Left ventricle myocardium inferior (tissue), 1 donor: ENCODE measurements at places on chromosomes 4 and X. TPM values are rescaled to one million over a fixed set of nuclear protein-coding genes. Genes with fewer than 3 reads are reported as not detected.

DNA sequence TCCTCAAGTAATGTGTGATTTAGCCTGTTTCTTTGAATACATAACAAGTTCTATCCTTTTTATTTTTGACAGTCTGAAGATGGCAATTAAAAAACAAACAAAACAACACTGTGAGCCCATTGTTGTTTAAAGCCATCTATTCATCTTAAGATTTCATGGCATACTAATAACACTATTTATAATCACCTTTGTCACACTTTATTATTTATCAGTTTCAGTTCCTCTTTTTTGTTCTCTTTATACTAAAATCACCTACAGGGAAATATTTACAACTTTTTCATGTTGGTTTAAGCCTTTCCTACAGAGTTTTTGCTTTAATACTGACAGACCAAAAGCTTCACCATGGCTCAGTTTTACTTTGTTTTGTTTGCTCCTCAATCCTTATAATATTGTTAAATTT lies 247.4 kb upstream of the CTSO start:
- no peak for DNase-seq

- peak; percentile 27 for DNase-seq
These were observed at the start of gene KCND1 for GRCh38 chrX:48971249-48972219. Gene KCND1 (minus strand): TSS chrX:48971844. CDS start chrX:48970271, 1,573 bp downstream.

DNA sequence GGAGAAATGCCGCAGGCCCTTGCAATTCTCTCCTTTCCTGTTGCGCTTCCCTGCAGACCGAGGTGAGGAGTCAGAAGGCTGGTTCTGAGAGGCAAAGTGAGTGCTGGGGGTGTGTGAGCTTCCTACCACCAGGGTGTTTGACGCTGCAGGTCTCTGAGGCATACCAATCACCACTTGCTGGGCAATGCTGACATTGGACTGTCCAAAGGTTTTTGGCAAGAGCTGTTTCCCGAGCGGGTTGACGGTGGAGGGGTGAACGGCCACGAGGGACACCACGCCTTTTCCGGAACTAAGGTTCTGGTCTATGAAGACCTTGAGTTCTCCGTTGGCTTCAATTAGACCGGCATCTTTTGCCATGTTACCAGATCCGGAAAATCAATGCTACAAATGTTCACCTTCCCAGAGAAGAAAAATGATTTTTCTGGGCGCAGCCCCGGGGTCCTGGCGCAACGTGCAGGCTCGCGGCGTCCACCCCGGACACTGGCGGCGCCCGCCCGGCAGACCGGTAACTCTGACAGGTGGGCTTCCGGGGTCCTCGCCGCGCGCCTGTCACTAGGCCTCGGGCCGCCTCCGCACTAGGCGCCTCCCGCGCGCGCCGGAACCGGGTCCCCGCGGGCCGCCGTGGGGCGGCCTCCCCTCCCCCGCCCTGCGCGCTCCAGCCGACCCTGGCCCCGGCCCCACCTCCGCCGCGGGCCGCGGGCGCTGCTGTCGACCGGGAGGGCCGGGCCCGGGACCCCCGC lies 44.9 kb upstream of the FAM47C start:
- DNase-seq, result no peak

DNA sequence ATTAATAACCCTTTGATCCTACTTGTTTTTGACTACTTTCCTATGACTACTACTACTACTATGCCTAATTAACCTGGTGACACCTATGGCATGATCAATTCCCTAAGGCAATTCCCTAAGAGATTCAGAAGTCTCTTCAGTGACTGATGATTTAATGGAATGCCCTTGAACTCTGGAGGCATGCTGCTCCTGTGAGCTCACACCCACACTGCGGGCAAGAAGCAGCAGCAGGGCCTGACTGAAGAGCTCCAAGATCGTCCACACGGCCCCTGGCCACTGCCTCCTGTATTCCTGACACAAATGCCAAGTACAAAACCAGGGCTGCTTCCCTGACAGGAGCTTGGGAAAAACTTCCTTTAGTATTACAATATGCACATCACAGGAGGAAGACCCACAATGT lies 74.2 kb upstream of the STS start:
- DNase-seq, result no peak

- DNase-seq, result peak; percentile 42
These were observed 875 bp downstream of the LAP3 start for GRCh38 chr4:17577665-17578481.

- DNase-seq, result no peak
These were observed 54.2 kb downstream of the MOSPD2 start for GRCh38 chrX:14927401-14927800.

The ING2 gene
- 5.9 TPM for total RNA-seq

DNA sequence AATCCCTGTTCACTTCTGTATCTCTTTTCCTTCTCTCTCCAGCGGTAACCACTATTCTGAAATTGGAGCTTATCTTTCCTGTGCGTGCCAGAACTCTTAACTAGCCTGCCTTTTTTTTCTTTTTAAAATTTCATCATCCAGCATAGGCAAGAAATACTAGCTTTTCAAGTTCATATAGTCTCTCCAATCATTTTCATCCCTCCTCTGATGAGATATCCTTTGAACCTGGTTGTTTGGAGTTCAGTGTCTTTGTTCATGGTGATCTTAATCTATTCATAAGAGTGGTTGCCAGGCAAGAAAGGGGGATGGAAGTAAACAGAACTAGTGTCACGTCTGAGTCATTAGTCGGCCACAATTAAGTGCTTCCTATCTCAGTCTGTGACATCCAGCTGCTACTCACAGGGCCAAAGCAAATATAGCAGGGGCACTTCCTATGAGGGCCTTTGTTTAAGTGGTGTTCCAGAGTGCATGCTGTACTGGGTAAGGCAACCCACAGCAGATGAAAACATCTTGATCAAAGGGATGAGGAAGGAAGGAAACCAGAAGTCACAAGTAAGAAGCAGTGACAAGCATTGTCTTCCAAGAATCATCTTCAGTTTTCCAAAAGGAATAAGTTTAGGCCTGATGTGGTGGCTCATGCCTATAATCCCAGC lies 56.4 kb upstream of the XIAP start:
- no peak for DNase-seq

DNA sequence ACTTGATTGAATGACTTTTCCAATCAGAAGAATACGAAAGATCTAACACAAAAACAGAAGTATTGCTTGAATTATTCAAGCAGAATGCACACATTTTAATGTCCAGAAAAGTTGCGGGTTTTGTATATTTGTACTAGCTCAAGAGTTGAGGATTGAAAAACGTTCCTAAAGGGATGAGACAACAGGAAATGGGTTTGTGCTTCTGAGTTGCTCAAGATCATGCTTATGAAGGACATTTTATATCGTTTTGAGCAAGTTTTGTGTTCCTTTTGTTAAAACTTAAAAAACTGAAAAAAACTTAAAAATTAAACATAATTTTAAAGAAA lies 353 bp upstream of the SMIM10 start:
- no peak for DNase-seq

GRCh38 chr4:60817609-60818008 lies 382.5 kb upstream of the ADGRL3 start:
- DNase-seq, result no peak

GRCh38 chr4:154562697-154563254 lies at the start of gene FGB:
Gene FGB (plus strand): TSS chr4:154563011. CDS start chr4:154563019, 8 bp downstream.
- no peak for DNase-seq

DNA sequence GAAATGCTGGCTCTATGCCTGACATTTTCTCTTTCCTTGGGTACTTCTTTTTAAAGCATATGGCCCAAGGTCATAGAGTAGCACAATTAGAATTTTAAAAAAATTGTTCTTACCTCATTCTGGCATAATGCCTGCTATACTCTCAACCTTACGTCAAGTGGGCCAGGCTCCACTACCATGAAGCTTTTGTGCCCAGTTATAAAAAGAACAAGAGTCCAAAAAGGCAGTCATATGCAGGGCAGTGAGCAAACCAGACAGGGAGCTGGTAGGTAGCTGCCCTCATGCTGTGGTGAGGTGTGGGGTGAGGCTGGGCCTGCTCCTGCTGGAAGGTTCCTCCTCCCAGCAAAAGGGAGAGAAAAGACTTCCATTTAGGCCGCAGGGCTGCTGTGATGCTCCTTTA lies 64.4 kb upstream of the UCP1 start:
- no peak for DNase-seq

GRCh38 chrX:37765507-37765906 lies 14.4 kb upstream of the CYBB start:
- DNase-seq, result no peak

DNA sequence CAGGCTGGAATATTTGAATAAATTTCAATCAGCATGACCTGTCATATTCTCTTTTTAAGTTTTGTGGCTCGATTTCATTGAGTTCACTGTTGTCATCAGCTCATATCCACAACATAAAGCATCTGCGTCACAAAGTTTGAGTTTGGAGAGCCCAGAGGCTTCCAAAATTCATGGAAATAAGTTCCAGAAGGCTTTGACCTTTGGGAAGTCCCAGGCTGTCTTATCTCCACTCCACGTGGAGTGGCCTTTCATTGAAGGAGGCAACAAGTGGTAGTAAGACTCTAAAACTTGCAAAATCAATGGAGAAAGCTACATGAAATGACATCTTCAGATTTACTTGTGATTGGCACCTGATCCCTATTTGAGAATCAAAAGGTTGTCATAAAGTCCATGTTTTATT lies 54.1 kb upstream of the UNC5C start:
- no peak for DNase-seq

The MAB21L2 gene
- 0.11 TPM for total RNA-seq

The SLC38A5 gene
- total RNA-seq, result 0.71 TPM

The PRR32 gene
- not detected for total RNA-seq

The UGT2B15 gene
- total RNA-seq, result not detected

The MEPE gene
- not detected for total RNA-seq

The RAB9B gene
- total RNA-seq, result 29.3 TPM

DNA sequence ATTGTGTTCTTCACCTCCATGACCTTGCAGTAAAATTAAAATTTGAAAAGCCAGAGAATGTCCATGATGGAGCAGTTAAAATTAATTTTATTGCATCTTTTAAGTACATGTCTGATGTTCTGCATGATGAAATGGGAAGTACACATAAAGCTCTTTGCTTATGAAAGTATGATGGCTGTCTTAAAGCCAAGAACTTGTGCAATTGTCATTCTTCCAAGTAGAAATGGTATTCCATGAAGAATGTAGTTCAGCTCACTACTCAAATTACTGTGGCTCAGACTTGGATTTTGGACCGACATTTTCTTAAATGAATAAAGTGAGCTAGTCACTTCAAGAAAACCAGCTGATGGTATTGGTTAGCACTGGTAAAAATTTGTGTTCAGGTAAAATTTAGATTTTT lies 161.7 kb upstream of the CXCL13 start:
- DNase-seq, result no peak

DNA sequence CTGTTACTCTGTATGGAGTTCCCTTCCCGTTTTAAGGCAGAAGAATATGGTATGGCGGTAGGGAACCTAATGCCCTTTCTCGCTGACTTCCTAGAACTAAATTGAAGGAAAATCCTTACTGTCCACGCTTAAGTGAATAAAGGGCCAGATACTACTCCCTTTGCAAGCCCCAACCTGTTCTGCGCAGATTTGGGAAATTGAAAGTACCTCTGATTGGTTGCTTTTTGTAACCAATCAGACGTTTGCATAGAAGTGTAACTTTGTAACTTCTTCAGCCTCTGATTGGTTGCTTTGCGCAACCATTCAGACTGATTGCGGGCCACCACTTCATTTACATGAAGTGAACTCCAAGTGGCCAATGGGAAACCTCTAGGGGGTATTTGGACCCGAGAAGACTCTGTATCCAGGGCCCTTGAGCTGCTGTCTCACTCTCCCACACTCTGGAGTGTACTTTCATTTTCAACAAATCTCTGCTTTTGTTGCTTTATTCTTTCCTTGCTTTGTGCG lies 1.2 kb upstream of the TMEM33 start:
- DNase-seq, result no peak

GRCh38 chrX:12843061-12843667 lies 23.7 kb upstream of the TLR7 start:
- DNase-seq, result no peak

DNA sequence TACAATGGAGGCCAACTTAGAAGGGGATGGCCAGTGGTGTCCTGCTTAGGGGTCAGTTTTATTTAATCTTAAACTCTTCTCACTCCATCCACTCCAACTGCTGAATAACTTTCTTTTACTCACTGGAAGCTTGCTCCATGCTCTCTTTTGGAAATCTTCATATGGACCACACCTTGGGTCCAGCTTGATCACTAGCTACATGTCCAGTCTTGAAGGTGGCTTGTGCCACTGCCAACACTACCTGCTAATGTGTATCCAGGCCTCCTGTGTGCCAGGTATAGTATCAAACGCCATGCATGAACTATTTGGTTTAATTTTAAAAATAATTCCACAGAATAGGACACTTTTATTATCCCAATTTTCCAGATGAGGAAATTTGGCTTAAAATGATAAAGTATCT lies 37.0 kb upstream of the KDR start:
- no peak for DNase-seq

The PPARGC1A gene
- total RNA-seq, result 108 TPM

The SH3TC1 gene
- total RNA-seq, result 13.6 TPM

- DNase-seq, result no peak
These were observed 147.6 kb downstream of the PPP3CA start for GRCh38 chr4:101199507-101200285.

GRCh38 chrX:40908857-40909475 lies 173.6 kb upstream of the MED14 start:
- no peak for DNase-seq

DNA sequence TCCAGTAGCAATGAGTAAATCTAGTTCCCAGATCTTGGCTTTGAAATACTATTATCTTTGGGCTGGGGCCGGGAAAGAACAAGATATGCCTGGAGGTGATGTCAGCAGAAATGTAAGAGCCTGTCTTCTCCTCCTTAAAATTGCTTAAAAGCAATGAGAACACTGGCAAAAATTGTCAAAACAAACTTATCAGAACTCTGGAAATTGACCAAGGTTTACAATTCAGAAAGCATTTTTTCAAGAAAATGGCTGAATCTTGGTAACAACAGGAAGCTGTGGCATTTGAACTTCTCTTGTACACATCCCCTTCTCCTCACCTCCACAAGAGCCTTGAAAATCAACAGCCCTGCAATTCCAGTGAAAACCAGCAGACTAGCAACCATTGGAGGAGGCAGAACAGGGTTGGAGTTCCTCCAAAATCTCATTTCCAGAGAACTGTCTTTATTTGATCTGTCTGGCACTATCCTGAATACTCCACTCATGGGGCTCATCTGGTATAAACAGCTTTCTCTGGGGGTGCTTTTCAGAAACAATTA lies 13.5 kb downstream of the TIMP1 start:
- no peak for DNase-seq

The GPRIN3 gene
- 9.0 TPM for total RNA-seq

The PPP2R2C gene
- total RNA-seq, result 9.7 TPM

DNA sequence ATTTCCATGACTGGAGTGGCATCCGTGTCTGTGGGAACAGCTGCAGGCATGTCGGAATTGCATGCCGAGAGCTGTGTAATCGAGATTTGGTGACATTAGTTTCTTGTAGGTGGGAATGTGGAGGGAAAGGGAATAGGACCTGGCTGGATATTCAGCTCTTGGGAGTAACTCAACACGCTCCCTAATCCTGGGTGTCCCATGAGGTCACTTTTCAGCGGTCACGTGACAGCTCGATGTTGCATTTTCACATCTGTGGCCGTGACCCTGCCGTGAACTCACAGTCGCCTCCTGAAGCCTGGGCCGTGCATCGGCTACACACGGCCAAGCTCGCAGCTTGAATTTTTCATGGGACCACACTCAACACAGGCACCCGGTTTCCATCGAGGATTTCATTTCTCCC lies 25.8 kb upstream of the PSAPL1 start:
- DNase-seq, result no peak

GRCh38 chr4:8818063-8818881 lies 53.4 kb downstream of the HMX1 start:
- no peak for DNase-seq

GRCh38 chrX:51024106-51024696 lies 113.7 kb downstream of the BMP15 start:
- no peak for DNase-seq

GRCh38 chrX:38426785-38427184 lies 74.4 kb downstream of the OTC start:
- DNase-seq, result no peak
